Activated naive CD4-positive, alpha-beta T cell treated with anti-CD3 and anti-CD28 coated beads, Interleukin-2, amount 50 U/mL, for 16 hours (primary cell): ENCODE measurements at places on chromosomes 12 and 14.

GRCh38 chr12:108307006-108307405, 32.1 kb downstream of the CMKLR1 start:
- DNase-seq = no peak

GRCh38 chr12:54053003-54053750, 458 bp upstream of the HOXC4 start:
- no peak for DNase-seq

- DNase-seq = no peak
Measured at GRCh38 chr12:114690267-114691135, 6.5 kb upstream of the TBX3 start.

GRCh38 chr12:131491916-131492490, 218.9 kb upstream of the SFSWAP start:
- DNase-seq = no peak
